ENCODE measurements at places on chromosomes 7 and 10.

DNA sequence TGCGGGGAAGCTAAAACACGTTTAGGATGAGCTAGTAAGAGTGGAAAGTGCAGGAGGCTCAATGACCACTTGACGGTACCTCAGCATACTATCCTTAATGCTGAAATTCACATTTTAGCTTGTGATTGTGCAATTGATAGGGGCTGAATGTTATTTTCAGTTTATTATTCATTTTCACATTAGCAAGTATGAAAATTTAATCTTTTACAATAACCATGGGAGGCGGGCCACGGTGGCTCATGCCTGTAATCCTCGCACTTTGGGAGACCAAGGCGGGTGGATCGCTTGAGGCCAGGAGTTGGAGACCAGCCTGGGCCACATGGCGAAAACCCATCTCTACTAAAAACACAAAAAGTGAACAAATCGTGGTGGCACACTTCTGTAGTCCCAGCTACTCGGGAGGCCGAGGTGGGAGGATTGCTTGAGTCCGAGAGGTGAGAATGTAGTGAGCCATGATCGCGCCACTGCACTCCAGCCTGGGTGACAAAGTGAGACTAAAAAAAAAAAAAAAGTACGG, 22.0 kb upstream of the ANLN start:
- DNase-seq: no peak

GRCh38 chr7:85719981-85720953, 533.4 kb upstream of the SEMA3D start:
- peak; percentile 37 for DNase-seq

DNA sequence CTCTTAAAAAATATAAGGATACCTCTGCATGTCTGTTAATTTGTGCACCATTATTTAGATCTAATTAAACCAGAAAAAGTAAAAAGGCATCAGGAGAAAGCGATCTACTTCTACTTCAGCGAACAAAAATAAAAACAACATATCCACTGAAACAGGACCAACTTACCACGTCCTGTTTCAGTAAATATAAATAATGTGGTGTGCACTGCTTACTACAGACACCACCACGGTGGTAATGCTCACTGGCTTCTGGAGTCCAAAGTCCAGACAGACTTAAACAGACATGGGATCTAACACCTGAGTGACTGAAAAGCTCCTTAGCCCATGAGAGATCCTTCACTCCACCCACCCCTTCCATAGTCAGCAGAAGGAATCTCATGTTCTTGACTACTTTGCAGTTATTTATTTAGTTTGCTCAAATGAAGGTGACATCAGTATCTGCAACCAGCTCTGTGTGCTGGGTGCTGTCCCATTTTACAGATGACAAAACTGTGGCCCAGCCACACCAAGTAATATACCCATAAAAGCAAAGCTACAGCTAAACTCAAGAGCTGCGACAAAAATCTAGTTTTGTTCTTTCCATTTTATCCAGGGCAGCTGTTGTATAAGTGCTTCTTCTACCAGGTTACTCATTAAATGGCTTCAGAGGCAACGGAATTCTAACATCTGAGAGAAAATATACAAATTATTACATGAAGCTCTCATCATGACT, 62.1 kb upstream of the NCAPG2 start:
- no peak for DNase-seq

DNA sequence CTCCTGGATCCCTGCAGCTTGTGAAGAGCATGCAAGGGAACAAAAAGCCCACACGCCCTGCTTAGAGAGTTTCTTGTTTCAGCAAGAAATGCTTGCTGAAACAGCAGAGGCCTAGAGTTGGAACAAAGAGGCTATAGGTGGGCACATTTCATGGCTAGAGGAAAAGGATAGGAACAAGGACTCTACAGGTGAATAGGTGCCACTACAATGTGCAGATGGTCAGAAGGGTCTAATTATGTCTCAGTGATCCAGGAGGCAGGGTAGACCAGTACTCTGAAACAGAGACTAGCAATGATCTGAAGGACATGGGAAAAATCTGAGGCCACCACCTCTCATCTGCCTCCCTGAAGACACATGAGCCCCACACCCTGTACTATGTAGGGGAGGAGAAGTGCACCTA, 609.0 kb downstream of the REEP3 start:
- no peak for DNase-seq

GRCh38 chr10:5476918-5477525, 22.3 kb downstream of the CALML5 start:
- no peak for DNase-seq

GRCh38 chr7:128210590-128211570, 30.2 kb upstream of the LEP start:
- no peak for DNase-seq

GRCh38 chr10:126234630-126235029, 153.6 kb downstream of the ADAM12 start:
- DNase-seq: no peak
